HCEC 1CT (cell line): ENCODE measurements at places on chromosomes 7 and 10.

DNA sequence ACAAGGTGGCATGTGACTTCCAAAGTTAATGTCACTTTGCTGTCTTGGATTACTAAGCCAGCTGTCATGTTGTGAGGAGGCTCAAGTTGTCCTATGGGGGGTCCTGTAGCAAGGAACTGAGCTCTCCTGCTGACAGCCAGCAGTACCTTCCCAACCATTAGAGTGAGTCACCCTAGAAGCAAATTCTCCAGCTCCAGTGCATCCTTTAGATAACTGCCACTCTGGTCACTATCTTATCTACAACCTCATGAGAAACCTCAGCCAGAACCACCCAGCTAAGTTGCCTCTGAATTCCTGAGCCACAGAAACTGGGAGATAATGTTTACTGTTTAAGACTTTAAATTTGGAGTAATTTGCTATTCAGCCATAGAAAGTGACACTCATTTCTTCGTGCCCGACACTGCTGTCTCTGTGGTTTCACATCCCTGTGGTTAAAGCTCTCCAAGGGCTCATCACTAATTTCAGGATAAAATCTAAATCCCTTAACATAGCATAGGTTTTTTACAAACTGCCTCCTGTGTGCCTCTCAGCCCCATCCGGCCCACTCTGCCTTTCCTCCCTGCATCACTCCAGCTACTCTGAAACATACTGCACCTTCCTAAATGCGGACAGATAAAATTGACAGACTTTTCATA is 83.5 kb downstream of the PRR15 start:
- no peak for DNase-seq

DNA sequence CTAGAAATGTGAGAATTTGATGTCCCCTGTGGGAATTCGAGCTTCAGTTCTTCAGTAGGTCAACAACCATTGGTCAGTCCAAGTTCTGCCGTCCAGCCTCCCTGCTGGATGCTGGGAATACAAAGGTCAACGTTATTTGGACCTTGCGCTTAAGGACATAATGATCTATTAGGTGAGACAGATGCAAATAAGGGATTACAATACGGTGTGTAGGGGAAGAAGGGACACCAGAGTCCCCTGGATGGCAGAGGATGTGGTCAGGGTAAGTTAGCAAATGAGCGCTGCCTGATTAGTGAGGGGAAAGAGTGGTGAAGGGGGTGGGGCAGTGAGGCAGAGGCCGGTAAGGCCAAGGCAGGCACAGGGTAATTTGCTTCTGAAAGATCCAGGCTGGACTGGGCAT is 16.2 kb downstream of the CCNY start:
- no peak for DNase-seq

DNA sequence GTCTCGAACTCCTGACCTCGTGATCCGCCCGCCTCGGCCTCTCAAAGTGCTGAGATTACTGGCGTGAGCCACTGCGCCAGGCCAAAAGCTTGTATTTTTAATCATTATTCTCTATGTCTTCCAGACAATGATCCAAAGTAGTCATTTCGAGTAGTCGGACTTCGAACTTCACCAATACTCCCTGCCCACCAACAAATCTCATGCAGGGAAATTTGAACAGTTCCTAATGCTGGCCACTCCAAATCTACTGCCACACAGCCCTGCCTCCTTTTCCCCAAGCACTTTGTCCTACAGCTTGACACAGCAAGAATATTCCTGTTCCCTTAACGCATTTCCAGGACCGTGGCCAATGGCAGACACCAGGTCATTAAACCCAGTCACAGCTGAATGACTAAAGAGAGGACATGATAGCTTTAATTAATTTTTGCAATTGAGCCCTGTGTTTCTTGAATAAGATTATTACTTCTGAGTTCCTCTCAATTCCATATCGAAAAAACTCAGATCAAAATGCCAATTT is 142.3 kb upstream of the NRP1 start:
- DNase-seq: no peak

GRCh38 chr7:11668727-11669126 is 163.3 kb downstream of the THSD7A start:
- DNase-seq: no peak

DNA sequence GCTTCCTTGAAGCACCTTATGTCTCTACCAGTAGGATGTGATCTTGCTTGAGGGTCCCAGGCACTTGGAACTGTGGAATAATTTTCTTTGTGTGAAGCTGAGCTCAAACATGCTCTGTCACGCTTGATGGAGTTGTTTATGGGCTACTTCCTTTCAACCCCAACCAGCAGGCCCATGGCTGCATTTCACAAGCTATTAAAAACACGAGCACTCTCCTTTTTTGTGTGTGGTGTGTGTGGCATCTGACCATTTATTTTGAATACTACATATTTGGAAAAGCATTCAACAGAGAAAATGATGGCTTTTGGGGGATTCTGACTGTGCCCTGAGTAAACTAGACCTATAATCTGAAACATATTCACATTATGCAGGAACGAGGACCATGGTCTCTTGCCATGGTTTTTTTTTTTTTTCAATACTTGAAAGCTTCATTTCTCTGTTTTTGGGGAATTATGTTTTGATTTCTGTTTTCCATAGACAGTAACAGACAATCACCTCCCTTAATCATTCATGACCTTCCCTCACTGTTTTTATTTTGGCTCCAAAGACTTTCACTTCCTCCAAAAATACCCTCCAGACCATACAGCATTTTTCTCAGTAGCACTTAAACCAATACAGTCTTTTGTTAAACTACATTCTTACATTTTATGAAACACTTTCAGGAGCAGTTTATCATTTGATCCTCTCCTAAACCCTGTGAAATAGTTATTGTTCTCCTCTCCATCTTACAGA is 233.6 kb upstream of the BMPER start:
- no peak for DNase-seq

DNA sequence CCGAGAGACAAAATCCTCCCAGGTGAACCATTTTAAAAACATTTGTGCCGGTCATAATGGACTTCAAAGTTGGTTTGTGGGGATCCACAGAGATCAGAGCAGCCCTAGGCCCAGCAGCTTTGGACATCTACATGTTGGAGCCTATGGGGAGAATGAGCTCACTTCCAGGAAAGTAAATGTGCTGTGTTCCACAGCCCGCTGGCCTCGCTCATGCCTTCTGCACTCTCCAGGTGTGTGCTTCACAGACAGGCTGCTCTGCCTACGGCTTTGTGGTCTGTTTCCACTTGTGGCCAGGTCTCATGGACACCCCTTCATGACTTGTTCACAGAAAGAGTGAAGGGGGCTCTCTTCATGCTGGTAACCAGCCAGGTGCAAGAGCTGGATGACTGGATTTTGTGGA is 141.6 kb downstream of the ADARB2 start:
- no peak for DNase-seq

DNA sequence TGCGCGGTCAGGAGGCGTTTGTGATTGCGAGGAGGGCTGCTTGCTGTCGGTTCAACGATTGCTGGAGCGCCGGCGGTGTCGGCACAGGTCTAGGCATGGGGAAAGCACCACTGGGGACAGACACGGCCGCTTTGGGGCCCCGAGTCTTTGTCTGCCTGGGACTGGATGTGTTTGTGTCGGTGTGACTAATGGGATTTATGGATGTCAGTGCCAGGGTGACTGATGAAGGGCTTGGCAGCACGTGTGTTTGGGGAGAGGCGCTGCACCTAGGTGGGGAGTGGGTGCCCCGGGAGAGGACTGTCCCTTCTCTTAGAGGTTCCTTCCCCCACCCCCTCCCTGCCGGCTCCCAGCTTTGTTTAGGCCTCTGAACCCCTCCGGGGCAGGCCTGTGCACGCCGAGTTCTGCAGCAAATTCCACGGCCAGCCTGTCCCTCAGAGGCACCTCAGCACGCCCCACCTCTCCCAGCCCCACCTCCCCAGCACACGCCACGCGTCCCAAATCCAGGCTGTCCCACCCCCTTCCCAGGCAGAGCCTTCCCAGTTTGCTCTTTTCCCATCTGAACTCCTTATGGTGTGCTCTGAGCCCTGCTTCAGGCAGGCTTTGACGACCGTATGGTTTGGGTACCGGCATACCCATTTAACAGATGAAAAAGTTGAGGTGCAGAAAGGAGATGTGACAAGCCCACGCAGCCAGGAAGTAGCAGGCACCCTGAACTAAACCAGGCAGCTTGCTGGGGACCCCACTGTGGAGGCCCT is 6.4 kb upstream of the TNRC18 start:
- peak; percentile 36 for DNase-seq

GRCh38 chr10:71817831-71818655 is 33.0 kb downstream of the PSAP start:
- no peak for DNase-seq

DNA sequence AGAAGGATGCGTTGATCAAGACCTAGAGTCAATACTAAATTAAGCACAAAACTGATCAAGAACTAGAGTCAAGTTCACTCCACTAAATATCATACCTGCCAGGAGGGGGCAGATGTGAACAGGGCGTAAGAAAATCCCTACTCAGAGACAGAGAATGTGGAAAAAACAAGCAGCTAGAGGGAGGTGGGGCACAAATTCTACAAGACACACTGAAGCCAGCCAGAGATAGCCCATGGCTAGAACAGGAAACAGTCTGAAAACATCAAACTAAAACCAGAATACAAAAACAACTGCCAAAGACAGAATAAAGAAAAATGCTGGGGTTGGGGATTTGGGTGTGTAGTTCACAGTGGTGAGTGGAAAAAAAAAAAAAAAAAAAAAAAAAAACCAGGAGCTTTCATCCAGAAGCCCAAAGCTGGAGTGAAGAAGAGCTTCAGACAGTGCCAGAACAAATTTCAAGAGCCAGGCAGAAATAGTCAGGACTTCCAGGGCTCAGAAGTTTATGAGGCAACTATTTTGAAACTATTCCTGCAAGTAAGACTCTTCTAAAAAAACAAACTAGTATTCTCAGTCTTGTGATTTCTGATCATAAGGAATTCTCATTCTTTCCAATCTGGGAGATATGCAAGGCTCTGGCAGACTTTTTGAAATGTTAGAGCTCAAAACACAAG is 118.3 kb downstream of the CCDC71L start:
- DNase-seq: peak; percentile 90

DNA sequence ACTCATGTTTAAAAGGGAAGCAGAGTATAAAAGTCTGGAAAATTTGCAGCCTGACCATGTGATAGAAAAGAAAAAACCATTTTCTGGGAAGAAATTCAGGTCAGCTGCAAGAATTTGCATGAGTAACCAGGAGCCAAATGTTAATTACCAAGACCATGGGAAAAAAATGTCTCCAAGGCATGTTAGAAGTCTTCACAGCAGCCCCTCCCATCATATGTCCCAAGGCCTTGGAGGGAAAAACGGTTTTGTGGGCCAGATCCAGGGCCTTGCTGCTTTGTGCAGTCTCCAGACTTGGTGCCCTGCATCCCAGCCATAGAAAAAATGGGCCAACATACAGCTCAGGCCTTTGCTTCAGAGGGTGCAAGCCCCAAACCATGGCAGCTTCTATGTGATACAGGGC is 1019.6 kb upstream of the SORCS1 start:
- no peak for DNase-seq
